ENCODE measurements at places on chromosomes 3 and 15.
A peak's percentile ranks its signal among the peaks of the same experiment; 100 is the strongest.

DNA sequence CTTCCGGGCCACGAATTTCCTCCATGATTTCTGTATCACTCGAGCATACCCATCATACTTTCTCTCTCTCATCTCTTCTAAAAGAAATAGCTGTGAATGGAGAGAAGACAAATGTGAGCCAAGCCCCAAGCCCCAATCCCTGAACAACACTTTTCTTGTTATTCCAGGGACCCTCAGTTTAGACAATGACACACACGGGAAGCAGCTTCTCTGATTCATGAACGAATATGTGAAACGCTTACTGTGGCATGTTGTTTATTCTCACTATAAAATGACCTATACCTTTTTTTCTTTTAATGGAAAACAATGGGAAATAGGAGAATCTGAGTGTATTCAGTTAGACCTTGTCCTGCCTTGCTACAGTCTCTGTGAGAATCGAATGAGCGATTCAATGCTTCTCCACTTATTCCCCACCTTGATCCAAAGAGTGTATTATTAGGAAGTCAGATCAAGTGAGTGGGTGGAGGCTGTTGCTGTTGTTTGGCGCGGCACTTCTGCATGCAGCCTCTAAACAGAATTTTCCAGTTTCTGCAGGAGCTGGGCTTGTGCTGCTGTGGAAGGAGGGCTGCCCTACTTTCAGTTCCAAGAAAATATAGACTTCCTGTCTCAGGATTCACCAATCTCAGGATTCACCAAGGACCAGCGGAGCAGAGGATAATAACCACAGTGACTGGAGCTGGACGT is 32.4 kb upstream of the LDHAL6B start:
- no peak for DNase-seq

GRCh38 chr3:184351511-184352148 is 9.8 kb downstream of the CLCN2 start:
- no peak for DNase-seq

DNA sequence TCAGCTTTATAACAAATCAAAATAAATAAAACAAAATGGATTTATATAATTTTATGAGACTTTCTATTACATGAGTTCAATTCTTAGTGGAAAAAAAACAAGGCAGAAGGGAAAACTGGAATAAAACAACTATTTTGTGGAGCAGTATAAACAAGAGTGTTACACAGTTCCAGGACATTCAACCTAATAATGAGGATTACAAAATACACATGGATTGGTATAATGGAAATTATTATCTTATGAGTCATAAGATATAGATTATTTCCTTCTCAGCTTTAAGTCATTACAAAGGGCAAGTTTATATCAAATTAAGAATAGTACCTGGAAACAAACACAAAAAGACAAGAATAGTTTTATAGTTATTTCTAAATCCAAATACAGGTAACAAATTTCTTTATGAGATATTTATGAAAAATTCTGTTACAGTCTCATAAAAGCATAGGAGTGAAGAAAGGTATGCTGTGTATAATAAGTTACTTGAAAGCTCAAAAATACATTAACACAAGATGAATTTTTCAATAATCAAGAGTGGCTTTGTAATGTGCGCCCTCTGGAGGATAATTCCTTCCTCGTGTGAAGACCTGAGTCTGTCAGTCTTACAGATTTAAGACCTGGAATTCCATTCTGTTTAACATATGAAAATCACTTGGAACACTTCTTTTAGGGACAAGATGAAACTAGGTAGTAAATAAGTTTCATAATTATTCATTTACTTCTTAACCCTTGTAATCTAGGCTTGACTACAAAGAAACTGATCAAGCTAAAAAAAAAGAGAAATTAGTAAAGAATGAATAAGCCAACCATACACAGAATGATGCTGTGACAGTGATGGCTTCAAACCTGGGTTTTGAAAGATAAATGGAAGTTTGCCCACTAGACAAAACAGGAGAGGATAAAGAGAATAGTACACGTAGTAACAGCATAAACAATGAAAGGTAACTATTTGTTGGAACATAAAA is 9.5 kb downstream of the COPS2 start:
- DNase-seq = peak; percentile 69

DNA sequence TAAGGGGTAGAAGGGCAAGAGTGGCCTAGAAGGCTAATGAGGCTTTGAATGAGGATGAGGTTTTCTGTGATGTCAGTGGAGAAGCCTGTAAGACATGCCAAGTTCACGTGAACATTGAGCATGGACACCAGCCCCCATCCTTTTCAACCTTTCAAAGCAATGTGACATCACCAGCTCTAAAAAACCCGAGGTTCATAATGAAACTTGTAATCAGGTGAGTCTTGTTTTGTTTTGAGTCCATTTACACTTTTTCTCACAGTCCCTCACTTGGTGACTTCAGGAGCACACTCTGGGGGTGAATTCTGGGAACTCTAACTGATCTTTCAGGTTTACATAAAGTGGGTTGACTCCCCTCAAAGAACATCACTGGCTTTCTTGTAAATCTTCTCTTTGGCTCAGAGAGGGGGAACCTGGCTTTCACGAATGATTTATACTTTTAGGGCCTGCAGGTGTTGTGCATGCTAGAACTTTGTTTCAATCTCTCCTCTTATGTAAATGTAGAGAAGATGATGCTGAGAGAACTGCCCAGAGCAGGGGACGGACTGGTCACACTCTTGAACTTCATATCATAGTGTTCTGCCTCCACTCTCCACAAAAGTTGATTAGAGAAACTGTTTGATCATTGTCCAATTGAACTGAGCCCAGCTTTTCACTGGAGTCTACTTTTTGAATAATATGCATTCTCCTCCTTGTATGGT is 224.7 kb upstream of the SATB1 start:
- DNase-seq = no peak

GRCh38 chr3:48528754-48529153 is 24.8 kb upstream of the SHISA5 start:
- DNase-seq = no peak

- peak; percentile 58 for DNase-seq
Measured at GRCh38 chr3:176906046-176906905, 291.0 kb downstream of the TBL1XR1 start.

Data from EH (cell line).